ENCODE measurements at places on chromosomes 5 and 9. TPM values are rescaled to one million over a fixed set of nuclear protein-coding genes. Genes with fewer than 3 reads are reported as not detected.

GRCh38 chr5:139140591-139141071 lies 57.5 kb downstream of the SIL1 start:
- H3K36me3 ChIP-seq = no peaks in the 10 kb centered on the region
- peaks cover 57% of the 10 kb centered on the region for H3K4me1 ChIP-seq
- no peak overlapping the region for H3K4me3 ChIP-seq
- no peak for DNase-seq
- H3K27ac ChIP-seq = peak overlapping the region; percentile 85

DNA sequence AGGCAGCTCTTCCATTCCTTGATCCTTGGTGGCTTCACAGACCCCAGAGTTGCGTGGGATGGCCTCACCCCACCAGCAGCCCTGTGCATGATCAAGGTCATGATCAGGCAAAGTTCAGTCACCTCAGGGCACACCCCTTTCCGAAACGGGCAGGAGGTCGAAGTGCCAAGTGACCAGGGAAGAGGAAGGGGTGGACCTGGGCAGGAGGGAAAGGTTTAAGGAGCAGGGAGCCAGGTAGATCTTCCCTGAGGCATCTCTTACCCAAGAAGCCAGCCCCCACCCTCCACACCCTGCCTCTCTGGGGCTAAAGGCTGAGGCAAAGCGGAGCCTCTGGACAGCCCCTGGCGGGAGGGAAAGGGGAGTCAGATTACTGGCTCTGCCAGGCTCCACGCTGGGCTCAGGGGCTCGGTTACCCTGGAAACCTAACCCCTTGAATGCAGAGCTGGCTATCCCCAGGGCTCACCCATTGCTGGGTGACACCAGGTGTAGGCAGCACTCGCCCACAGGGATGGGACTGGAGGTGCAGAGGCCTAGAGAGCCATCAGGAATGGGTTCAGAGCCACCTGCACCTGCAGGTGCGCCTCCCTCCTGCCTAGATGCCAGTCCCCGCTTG lies 3.6 kb downstream of the MGAT4B start:
- H3K4me1 ChIP-seq = peaks cover 20% of the 10 kb centered on the region
- DNase-seq = no peak
- no peaks in the 10 kb centered on the region for H3K27me3 ChIP-seq

DEPDC1B gene
- total RNA-seq = 1.5 TPM

DNA sequence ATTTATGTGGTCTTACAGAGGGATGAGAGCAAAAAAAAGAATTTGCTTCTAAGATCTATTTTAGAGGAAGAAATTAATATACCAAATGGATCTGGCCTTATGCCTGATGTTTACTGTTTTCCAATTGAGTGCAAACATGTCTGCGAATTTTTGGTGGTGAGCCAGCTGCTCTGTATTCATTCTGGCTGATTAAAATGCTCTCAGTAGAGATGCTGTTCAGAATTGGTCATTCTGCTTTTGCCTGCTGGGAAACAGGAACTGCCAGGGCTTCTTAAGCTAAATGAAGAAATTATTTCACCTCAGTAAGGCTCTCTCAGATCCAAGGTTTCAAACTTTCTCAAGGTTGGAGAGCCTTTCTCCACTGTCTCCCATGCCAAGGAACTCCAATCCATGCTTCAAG lies 132.0 kb upstream of the SV2C start:
- no peaks in the 10 kb centered on the region for H3K4me1 ChIP-seq
- no peak overlapping the region for H3K4me3 ChIP-seq

- no peak for DNase-seq
- peaks cover 1% of the 10 kb centered on the region for H3K36me3 ChIP-seq
- no peak overlapping the region for H3K4me3 ChIP-seq
- no peak overlapping the region for H3K27ac ChIP-seq
- no peaks in the 10 kb centered on the region for H3K27me3 ChIP-seq
Measured at GRCh38 chr9:37798677-37799076, 1.9 kb upstream of the DCAF10 start.

- no peaks in the 10 kb centered on the region for H3K4me1 ChIP-seq
- peaks cover 28% of the 10 kb centered on the region for H3K27me3 ChIP-seq
- DNase-seq = no peak
- H3K36me3 ChIP-seq = no peaks in the 10 kb centered on the region
Measured at GRCh38 chr5:54947187-54947586, 38.2 kb downstream of the ESM1 start.

All from chondrocyte (in vitro differentiated cells).